Substantia nigra (tissue), 51 donors: ENCODE measurements at places on chromosomes 4 and X.

GRCh38 chr4:89482251-89482650, 174.7 kb upstream of the GPRIN3 start:
- DNase-seq, result no peak

DNA sequence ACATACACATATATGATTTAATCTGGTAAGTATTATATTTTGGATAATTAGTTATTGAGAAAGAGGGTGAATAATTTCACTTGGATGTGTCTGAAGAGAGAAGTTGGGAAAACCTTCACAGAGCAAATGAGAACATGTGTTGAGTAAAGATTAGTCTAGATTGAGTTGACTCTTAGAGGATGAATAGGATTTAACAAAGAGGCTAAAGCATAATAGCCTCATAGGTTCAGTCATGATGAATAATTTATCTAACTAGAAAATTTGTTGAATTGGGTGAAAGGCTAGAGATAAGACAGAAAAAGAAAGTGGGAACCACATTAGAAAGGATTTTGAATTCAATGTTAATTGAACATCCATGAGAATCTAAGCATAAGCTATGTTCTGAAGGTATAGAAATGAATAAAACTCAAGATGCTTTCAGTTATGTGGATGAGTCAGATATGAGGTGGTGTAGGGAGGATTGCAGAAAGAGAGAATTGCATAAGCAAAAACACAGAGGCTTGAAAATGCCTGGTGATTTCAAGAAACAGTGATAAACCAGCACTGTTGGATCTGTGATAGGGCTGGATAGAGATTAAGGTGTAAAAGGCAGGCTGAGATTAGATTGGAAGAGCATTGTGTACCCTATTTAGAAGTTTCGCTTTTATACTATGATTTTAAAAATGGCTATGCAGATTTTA, 207.6 kb upstream of the NR3C2 start:
- DNase-seq, result no peak

DNA sequence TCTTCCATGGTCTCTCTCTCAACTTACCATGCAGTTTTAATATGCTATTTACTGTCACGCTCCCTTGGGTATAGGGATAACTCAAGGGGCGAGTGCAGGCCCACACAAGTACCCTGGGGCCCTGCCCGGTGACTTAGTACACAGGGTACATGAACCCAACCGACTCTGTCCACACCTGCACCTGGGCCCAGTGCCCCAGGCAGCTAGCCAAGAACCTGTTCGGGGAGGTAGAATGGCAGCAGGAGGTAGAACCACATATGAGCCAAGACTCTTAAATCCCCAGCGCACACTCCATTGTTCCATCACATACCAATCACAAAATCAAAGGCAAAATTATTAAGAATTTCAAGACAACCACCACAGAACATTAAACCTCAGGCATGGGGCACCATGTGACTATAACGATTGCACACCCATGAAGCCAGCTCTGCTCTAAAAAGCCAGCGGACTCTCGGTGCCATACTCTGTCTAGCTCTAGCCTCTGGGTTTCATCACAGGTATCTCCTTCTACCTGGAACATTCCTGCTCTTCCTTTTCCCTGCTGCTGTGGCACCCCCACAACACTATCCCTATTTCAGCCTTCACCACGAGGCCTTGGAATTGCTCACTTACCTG, 14.6 kb downstream of the PHF8 start:
- no peak for DNase-seq

DNA sequence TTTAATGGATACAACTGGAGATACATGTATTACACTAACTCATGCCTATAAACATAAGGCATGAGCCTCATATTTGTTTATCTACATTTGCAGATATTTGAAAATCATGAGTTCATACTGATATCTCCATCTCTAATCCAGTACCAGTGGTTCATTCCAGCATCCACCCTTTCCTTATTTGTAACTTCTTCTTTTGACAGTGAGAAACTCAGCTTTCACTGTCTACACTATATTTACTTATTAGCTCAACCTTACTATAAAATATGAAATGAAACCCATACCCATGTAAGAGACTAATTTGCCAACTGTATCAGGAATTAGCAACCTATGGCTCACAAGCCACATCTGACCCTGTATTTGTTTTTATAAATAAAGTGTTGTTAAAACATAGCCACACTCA, 161.9 kb upstream of the GPRIN3 start:
- no peak for DNase-seq

GRCh38 chr4:7581477-7581876, 146.7 kb upstream of the PSAPL1 start:
- no peak for DNase-seq

GRCh38 chr4:6270636-6271121, 1.0 kb downstream of the WFS1 start:
- DNase-seq, result no peak

DNA sequence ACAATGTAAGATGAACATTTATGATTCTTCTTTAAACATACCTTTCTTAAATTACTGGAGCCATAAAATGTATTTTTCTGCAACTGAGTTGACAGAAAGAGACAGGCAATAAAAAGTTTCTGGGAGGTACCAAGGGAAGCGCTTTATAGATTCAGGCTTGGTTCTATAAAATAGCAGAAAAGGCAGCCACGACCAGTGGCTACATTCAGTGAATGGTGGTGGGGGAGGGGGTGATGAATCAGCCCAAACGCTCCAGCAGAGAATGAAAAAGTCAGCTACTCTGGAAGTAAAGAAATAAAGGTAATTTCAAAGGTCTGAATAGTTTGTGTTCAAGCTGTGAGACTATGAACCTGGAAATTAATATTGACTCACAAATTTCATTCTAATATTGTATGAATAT, 456.1 kb downstream of the KCTD8 start:
- no peak for DNase-seq

DNA sequence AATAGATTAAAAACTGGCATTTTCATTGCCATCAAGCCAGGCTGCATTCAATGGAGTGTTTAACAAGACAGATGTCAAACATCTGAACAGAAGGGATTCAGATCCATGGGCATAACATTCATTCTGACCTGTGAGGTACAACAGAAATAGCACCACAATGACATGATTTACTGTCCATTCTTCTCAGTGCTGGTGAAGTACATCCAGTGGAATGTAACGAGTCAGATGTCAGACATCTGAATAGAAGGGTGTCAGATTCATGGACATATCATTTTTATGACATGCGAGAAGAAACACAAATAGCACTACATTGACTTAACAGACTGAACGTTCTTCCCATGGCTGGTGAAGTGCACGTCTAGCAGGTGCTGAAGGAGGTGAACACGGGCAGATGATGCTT, 186.4 kb downstream of the PPP4R3C start:
- no peak for DNase-seq

DNA sequence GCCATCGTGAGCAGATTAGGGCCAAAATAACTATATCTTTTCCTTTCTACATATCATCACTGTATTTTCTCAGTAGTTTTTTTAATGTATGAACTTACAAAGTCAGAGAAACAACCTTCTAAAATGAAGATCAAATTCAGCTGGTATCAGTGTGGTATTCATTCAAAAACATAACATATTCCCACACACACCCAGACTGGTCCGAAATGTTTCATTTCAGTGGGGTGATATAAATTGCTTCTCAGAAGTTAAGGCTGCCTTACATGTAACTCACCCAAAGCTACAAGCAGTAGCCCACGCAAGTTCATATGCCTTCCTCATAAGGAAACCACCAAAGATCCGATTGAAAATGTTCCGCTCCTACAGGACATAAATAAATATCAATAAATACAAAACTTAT, 37.8 kb downstream of the ACOT9 start:
- no peak for DNase-seq

DNA sequence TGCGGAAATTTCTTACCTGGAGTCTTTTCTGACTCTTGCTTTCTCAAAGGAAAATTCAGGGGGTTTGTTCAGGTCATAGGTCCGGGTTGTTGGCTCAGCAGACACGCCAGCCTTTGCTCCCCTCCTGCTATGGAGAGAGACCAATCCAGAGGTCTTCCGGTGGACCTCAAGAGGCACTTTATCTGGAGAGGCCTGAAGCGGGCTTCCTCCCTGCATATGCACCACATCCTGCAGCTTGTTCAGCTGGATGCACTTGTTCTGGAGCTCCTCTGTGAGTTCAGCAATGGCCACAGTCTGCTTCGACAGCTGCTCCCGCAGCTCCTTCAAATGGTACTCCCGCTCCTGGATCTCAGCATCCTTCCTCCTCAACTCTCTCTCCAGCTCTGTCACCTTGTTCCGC, 10.5 kb downstream of the PRKG2 start:
- DNase-seq, result no peak

GRCh38 chr4:18698119-18698883, 676.7 kb upstream of the LCORL start:
- DNase-seq, result no peak

DNA sequence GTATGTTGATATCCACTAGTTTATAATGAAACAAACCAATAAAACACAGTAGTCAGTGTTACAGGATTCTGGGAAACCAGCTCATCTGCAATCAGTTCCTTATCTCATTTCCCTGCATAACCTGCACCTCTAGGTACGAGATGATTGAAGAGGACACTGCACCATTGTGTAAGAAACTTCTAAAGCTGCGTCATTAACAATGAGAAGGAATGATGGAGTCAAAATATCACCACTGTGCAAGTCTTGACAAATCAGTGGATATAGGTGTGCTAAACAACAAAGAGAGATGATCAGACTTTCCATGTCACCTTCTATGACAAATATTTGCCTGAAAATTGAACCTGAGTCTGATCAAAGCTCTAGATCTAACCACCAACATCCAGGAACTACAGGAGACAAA, 40.7 kb upstream of the DHX15 start:
- no peak for DNase-seq

- DNase-seq, result no peak
These were observed 1321.1 kb downstream of the RAPGEF2 start for GRCh38 chr4:160423879-160424451.

DNA sequence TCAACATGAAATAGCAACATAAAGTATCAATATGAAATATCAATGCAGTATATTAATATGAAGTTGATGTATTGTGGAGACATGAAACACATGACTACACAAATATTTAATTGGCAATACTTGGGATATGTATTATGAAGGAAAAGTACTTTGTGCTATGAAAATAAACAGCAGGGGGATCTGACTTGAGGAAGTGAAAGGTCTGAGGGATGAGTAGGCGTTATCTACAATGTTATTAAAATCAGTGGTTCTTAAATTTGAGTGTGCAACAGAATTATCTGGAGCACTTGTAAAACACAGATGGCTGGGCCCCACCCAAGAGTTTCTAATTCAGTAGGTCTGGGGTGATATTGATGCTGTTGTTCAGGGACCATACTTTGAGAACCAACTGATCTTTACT, 27.4 kb upstream of the ARX start:
- DNase-seq, result no peak

DNA sequence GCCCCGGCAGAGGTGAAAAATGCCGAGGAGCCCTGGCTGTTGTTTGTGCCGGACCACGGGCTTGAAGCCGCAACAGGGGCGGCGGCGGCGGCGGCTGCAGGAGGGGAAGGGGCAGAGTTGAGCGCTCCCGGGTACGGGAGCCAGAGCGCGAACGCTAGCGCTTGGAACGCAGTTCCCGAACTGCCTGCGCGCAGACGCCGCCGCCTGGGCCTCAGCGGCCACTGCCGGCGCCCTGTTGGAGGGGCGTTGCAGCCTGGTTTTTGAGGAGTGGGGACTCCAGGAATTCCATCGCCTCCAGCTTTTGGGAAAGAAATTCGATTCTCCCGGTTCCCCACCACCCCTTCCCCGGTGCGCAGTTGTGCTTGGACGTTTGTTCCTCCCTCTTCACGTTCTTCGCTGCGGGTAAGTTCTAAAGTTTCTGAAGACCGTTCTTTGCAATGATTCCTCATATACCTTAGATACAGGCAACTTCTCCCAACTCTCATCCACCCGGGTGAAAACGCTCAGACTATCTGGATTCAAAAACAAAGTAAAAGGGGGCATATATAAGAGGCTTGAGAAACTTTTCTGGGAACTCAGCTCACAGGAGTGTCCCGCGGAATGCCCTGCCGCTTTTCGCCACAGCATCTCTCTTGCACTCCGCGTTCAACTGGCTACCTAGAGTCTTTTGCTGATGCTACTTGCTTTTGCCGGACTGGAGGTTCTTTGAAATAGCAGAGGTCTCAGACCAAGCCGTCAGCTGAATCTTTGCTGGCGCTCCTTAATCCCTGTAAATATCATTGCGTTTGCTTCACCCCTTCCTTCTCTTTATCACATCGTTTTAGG, 1.0 kb downstream of the FAT4 start:
- peak; percentile 11 for DNase-seq

DNA sequence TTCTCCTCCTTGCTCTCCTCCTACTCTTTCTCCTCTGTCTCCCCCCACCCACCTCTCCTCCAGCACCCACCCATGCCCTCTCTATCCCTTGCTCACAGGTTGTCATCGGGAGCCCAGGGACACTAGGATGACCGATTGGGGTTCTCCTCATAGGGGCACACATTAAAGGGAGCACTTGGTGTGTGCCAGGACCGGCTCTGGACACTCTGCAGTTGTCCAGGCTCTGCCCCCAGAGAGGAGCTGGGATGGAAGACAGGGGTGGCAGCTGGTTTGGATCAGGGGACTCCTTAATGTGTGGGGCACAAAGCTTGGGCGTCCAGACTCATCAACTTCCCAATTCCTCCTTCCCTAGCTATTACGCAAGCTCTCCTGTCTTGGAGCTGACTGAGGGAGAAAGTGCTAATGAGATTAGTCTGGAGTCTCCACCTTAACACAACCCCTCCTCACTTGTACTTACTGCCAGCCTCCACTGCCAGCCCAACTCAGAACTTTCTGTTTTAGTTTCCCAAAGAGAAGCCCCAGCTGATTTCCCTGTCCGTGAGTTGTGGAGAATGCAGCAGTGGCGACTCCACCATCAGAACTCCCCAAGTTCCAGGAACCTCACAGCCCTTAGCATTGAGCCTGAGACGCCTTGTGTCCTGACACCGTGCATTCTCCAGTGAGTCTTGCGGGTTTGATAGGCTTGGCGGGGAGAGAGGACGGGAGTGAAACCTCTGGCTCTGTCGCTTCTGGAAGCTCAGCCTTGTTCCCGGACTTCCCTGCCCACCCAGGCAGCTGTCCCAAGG, 52.2 kb downstream of the CXorf49B start:
- no peak for DNase-seq

GRCh38 chr4:52051615-52052474, 741 bp downstream of the SPATA18 start:
- peak; percentile 17 for DNase-seq

GRCh38 chr4:94968493-94968892, 210.7 kb downstream of the BMPR1B start:
- no peak for DNase-seq

DNA sequence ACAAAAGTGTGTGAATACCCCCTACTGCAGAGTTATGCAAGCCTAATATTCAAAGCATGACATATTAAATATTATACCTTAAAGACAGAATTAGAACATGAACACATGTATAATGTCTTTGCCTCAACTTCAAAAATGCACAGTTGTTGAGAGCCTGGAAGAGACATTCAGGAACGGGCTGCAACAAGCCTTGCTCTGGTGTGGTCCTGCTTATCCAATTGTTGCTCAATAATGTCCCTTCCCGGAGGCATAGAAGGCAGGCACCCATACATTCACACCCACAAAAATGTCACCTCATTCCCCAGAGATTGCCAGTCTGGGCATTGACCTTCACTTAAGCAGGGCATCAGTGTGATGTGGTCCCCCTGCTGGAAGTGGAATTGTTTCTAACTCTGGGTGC, 238.8 kb downstream of the CBR4 start:
- DNase-seq, result no peak

GRCh38 chrX:120485315-120485637, 16.2 kb upstream of the LAMP2 start:
- no peak for DNase-seq

- no peak for DNase-seq
These were observed 92.0 kb downstream of the SNCA start for GRCh38 chr4:89744914-89745313.

GRCh38 chrX:13015536-13016236, 28.7 kb downstream of the FAM9C start:
- DNase-seq, result no peak
